ENCODE measurements at places on chromosomes 7 and 10.

- DNase-seq = no peak
Observed at GRCh38 chr7:13386741-13387140, 602.7 kb downstream of the ETV1 start.

- no peak for DNase-seq
Observed at GRCh38 chr7:8068892-8069686, 100.5 kb downstream of the GLCCI1 start.

DNA sequence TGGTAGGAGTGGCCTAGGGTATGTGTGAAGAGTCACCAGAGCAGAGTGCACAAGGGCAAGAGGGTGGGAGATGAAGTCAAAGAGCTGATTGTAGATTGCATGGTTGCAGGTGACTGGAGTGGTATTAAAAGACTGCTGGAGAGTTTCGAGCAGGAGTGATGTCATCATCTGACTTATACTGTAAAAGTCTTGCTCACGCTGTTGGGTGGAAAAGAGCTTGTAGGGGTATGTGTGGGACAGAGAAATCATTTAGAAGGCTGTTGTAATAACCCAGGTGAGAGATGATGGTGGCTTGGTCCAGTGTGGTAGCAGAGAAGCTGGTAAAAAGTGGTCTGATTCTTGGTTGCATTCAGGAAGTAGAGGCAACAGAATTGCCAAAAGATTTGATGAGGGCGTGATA lies 184.1 kb downstream of the ABCA13 start:
- DNase-seq = no peak

DNA sequence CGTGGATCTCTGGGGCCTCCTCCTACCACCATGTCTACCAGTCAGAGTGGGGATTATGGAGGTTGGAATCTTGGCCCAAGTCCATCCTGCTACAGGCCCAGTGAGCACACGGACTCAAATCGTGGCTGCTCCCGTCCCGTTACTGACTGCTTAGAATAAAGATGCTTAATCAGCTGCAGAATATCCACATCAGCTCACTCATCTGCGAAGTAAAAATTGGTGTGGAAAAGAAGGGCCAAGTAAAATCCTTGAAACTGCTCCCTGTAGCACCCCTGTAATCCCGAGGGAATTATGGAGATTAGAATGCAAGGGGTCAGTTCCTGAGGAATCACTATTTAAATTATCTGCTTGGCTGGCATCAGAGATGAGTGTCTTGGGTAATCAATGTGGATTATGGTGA lies 13.0 kb upstream of the HTR5A start:
- no peak for DNase-seq

DNA sequence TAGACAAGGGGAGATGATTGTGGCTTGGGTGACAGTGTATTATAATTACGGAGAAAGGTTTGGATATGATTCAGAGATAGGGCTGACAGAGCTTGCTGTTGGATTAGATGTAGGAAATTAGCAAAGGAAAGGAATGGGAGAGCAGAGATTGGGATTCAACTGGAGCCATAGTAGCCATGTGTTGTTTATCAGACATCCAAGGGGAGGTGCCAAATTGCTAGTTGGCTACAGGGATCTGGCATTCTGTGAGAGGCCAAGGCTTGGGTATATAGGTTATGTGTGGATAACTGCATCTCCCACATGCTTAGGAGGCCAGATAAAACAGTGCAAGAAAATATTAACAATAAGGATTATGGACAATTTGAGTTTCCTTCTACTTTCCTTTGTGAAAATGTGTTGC lies 34.9 kb downstream of the CSGALNACT2 start:
- DNase-seq = no peak

GRCh38 chr7:31126976-31127375 lies 74.9 kb downstream of the ADCYAP1R1 start:
- DNase-seq = no peak

Data from AG09319 (cell line).